Fibroblast of upper back skin (primary cell): ENCODE measurements at places on chromosomes 1 and 21.

DNA sequence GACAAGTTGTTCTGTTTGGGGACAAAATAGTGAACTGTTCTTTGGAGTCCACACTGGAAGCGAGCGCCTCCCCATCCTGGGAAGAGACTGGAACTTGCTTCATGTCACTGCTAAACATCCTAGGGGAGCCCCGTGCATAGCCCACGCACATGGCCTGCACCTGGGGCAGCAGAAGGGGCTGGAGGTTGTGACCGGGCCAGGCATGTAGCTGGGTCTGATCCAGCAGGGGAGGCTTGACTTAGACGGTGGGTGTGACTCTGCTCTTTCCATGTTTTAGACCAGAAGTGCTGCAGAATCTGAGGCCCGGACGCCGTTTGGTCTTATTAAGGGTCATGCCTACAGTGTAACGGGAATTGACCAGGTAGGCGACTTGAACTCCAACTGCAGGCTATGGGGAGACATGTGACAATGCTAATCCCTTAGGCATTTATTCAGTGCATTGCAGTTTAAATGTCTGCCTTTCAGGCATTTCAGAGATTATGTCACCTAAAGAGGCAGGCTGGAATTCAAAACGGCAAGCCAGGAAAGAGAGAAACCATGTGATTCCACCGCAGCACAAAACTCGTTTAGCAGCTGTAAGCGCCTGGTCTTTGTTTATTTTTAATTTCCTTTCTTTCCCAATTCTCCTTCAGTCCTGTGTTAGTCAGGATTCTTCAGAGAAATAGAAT lies 21.8 kb downstream of the CAPN9 start:
- DNase-seq = peak; percentile 61

DNA sequence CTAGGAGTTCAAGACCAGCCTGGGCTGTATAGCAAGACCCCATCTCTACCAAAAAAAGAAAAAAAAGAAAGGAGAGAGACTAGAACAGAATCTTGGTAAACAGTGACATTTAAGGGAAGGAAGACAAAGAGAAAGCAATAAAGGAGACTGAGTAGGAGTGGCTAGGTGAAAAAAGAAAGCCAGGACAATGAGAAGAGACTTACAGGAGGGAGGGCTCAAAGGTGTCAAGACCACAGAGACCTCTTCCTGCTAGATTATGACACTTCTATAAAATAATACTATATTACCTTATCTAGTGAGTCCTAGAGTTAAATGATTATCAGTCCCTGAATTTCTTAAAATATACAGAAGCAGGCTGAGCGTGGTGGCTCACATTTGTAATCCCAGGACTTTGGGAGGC lies 10.1 kb upstream of the EPRS1 start:
- DNase-seq = no peak

GRCh38 chr1:194477908-194478307 lies 1291.5 kb upstream of the B3GALT2 start:
- DNase-seq = no peak

GRCh38 chr1:245475126-245475525 lies 320.3 kb downstream of the KIF26B start:
- peak; percentile 59 for DNase-seq

GRCh38 chr1:164498792-164499191 lies 60.2 kb upstream of the PBX1 start:
- DNase-seq = no peak

DNA sequence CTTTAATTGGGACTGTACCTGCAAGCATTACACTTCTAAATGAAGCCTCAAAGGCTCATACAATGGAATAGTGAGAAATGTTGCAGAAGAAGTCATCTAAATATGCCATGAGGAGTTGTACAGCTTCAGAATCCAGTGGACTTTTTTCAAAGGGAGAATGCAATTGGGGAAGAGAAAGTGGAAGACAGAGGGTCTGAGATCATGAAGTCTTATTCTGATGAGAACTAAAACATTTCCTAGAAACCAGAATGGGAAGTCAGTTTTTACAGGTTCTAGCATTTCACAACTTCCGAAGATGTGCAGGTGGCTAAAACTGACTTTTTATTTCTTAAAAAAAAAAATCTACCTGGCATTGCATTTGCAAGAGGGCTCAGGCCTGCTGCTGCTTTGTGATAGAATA lies 424.4 kb upstream of the RUNX1 start:
- DNase-seq = no peak

DNA sequence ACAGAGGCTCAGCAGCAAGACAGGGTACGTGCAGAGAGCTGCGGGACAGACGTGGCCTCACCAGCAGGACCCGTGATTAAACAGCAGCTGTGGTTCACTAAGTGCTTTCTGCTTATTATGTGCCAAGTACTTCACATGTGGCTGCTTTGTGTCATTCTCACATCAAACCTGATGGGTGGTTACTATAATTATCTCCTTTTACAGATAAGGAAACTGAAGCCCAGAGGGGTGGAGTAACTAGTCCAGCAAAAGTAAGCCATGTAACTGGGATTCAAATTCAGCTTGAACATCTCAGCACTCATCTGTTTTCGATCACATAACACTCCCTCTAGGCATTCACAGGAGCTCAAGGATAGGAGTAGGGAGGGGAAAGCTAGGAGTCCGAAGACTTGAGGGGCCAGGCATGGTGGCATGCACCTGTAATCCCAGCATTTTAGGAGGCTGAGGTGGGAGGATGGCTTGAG lies 50.8 kb upstream of the CLIC4 start:
- peak; percentile 50 for DNase-seq

- no peak for DNase-seq
These were observed 769 bp downstream of the NTPCR start for GRCh38 chr1:232951180-232951579.

GRCh38 chr1:221241592-221241991 lies 362.3 kb downstream of the HLX start:
- DNase-seq = no peak

- DNase-seq = peak; percentile 90
These were observed 2.8 kb upstream of the FAM131C start for GRCh38 chr1:16076031-16076864.

- no peak for DNase-seq
These were observed 36.2 kb upstream of the GADD45A start for GRCh38 chr1:67648582-67649326.

GRCh38 chr1:39672551-39672947 lies 642 bp upstream of the NT5C1A start:
- no peak for DNase-seq

DNA sequence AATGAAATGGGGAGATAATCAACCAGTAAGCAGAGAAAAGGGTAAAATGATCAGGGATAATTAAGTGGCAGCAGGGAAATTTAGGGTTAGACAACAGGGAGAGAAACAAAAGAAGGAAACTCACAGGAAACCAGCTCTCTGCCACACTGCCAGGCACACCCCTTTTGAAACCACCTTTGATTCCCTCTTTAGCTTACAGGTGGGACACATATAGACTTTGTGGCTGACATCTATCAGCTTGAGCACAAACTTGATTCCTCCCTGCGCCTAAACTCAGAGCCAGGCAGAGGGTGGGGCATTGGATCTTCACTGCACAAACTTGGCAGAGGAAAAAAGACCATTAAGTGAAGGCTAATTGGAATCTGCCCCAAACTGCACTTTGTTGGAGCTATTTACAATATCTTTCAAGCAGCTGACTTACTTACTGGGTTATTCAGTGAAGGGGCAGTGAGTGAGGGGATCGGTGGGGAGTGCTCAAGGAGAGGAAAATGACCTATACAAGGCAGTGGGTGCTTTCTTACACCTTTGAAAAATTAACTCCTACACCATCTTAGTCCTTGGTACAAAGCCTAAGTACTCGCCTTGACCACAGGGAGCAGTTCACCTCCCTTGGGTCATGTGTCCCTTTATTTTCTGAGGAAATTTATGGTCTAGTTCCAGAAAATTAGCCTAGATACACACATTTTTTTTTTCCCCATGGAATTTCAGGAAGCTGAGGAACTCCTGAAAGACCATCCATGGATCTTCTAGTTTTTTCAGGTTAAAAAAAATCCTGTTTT lies 60.2 kb downstream of the PBX1 start:
- DNase-seq = no peak

DNA sequence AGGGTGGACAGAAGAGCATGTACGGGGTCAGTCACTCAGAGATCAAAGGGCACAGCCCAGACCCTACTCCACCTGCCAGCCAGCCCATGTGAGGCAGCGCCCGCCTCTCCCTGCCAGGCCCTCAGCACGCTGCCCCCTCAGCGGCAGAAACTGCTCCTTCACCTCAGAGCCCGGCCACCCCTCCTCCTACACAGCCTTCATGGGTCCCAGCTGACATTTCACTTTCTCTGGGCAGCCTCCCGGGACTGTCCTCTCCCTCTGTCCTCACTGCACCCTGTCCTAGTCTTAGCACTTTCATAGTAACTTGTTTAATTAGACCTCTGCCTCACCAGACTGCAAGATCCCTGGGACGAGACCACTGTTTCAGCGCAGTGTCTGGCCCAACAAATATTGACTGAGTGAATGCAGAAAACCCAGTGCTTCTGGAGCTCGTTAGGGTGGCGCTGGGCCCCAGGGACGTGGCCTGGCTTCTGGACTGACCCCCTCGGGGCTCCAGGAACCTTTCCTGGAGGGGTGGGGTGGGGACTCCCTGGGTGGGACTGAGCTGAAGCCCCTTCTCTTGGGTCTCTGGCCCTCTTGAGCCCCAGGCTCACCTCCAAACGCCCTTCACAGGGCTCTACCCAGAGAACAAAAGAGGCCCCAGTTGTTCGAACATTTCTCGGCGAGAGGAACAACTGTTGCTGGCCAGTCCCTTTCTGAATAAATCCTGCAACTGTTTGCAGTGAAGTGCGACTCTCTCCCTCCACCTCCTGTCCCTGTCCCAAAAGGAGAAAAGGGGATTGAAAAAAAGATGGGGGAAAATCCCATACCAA lies 114.9 kb downstream of the CASZ1 start:
- DNase-seq = no peak

DNA sequence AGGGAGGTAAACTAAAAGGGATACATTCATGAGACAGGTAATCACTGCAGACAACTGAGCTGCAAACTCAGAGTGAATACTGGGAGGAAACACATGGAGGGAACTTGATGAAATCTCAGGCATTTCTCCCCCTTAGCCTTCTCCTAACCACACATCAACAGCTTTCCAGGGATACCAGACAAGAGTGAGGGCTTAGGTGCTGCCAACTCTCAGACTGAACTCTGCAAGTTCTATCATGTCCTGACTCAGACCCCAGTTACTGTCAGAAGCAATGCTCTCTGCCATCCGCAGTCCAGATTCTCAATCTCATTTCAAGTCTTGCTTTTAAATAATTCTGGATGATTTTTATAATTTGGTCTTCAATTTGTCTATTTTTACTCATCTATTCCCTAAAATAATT lies 267.3 kb downstream of the LTN1 start:
- peak; percentile 73 for DNase-seq

DNA sequence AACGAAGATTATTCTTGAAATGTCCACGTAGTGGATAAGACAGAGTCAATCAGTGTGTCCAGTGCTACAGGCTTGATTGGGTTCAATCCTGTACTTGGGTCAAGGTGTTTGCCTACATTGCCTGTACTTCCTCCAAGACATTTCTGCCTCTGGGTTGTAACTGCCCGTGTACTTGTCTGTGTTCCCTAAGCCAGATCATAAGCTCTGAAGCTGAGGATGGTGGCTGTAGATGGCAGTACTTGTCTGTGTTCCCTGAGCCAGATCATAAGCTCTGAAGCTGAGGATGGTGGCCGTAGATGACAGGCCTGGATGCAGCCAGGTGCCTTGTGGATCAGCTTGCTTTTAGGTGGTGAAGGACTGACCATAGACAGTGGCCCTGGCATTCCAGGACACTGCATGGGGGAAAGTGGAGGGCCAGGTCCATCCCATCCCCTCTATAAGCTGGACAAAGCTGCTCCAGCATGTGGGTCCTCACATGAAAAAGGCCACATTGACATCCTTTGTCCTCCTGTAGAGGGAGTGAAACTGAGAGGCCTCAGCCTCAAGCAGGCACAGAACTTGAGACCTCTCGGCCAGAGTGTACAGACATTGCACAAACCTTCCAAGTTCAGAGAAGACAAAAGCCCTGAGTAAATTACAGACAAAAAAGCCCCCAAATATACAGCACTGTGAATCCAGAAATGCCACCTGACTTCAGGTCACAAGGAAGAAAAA lies 2.0 kb upstream of the SRM start:
- no peak for DNase-seq

DNA sequence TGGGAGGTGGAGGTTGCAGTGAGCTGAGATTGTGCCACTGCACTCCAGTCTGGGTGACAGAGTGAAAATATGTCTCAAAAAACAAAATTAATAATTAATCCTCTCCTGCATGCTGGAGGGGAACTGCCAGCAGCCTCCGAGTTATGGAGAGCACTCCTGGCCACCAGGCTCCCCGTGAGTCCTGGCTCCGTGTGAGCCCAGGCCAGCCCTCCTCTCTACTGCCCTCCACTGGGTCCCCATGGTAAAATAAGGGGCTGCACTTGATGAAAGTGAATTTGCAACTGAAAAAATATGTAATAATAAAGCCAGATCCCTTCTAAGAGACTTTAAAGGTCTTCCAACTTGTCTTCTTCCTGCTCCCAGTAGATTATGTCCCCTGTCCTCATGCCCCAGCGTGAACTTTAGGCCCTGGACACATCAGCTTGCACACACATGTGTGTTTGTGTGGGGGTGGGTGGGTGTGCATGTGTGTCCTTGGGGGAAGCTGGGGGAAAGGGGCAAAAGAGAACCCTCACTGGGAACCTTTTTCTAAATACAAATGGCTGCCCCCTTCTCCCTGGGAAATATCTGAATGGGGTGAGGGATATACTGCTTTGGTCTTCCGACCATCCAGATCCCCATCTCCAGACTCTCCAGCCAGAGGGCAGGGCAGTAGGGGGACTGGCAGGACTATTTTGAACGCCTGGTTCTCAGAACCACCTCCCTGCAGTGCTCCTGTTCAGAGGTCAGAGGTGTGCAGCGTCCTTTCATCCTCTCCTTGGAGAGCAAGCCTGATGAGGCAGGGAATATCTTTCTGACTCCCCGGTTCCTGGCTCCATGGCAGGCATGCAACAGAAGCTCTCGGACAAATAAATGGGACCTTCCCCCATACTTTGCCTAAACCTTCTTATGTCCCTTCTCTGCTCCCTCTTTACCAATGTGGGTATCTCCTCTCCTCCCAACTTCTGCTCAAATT lies 26.2 kb downstream of the NEK2 start:
- peak; percentile 33 for DNase-seq
